Activated naive CD4-positive, alpha-beta T cell treated with anti-CD3 and anti-CD28 coated beads, Interleukin-2, amount 50 U/mL, for 72 hours (primary cell): ENCODE measurements at places on chromosomes 3 and 15. TPM values are rescaled to one million over a fixed set of nuclear protein-coding genes. Genes with fewer than 3 reads are reported as not detected.

DNA sequence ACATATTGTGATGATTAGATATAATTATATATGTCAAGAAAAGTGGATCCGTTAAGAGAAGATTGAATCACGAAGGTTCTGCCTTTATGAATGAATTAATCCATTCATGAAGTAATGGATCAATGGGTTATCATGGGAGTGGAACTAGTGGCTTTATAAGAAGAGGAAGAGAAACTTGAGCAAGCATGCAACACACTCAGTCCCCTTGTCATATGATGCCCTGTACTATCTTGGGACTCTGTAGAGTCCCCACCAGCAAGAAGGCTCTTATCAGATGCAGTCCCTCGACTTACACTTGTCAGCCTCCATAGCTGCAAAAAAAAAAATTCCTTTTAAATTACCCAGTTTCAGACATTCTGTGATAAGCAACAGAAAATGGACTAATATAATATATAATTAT lies 301.9 kb downstream of the RAP2B start:
- DNase-seq = no peak

DNA sequence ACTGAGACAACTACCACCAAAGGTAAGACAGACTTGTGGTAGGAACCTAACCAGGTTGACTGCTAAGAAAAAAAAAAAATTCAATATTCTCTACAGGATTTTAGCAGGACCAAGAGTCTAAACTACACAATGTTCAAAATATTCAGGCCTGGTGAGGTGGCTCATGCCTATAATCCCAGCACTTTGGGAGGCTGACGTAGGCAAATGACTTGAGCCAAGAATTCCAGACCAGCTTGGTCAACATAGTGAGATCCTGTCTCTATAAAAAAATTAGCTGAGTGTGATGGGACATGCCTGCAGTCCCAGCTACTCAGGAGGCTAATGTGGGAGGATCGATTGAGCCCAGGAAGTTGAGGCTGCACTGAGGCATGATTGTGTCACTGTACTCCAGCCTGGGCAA lies 341.6 kb upstream of the WNT5A start:
- DNase-seq = no peak

GRCh38 chr15:101458908-101459578 lies 30.5 kb downstream of the PCSK6 start:
- DNase-seq = no peak

DNA sequence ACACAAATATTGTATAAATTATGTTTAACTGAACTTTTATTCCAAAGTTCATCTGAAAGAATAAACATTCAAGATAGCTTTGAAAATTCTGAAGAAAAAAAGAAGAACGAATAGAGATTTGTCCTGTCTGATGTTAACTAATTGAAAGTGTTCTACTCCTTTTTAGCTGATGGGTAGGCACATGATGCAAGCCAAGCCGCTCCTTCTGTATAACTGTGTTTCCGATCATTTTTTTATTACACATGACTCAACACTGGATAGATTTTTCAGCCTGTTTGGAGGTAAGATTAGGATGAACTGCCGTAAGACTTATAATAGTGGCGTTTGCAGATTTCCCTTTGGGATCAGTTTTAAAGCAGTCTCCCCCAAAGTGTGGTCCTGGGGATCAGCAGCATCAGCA lies 19.0 kb downstream of the NSUN3 start:
- no peak for DNase-seq

DNA sequence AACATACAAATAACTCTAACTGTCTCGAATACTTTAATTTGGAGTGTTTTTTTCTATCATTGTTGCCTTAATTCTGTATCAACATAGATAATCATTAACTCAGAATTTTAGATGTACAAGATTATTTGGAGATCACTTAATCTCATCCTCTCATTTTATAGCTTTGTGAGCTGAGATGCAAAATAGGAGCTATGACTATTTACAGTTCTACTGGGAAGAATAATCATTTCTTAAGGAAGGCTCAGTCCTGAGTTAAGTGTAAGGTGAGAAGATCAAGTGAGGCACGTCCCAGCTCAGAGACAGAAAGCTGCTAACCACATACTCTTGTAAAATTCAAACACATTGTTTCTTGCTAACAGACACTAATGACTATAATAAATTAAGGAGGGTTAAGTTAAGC lies 66.2 kb downstream of the CCDC54 start:
- DNase-seq = no peak

- DNase-seq = no peak
Measured at GRCh38 chr3:129947538-129948240, 26.8 kb upstream of the TRH start.

- DNase-seq = no peak
Measured at GRCh38 chr3:163582967-163583366, 1495.3 kb downstream of the SI start.

Gene ZNF662
- 1.7 TPM for total RNA-seq

DNA sequence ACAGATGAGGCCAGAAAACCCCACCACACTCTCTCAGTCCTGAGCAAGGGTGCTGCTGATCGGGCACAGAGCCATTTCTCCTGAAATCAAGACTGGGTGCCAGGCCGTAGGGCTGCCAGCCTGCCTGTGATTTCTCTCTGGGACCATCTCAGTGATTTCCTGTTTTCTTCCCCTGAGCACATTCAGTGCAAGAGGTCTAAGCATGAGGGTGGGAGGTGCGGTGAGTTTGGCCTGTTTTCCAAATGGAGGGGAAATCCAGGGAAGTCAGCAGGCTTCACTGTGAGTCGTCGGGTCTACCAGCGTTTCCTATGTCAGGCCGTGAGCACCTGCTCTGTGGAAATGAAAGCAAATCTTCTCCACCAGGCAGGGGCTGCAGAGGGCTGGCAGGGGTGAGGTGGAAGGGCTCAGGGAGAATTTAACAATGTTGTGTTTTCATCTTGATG lies 82.3 kb downstream of the ST6GAL1 start:
- peak; percentile 26 for DNase-seq

Gene HIGD2B
- 0.27 TPM for total RNA-seq

GRCh38 chr3:184315543-184315867 lies 1.1 kb downstream of the EIF4G1 start:
- DNase-seq = no peak

GRCh38 chr3:184889312-184889904 lies 77.4 kb downstream of the VPS8 start:
- DNase-seq = no peak

DNA sequence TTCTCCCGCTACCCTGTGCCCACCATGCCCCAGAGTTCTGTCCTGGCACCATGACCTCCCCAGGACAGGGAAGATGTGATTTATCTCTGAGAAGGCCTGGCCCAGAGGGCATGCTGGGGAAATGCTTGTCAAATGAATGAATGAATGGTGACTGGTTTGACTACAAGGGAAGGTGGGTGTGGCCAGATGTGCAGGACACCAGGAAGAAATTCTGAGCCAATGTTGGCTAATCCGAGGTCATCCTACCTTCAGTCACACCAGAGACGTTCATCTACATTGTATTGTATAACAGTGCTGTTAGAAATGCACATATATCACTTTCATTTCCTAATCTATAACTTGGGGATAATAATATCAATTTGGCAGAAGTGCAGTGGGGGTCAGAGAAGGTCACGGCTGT lies 138.4 kb downstream of the FAM43A start:
- DNase-seq = no peak

Gene ADAMTS17
- total RNA-seq = 0.19 TPM

Gene SLC12A1
- not detected for total RNA-seq
